Endothelial cell of umbilical vein (primary cell): ENCODE measurements at places on chromosomes 6 and 20. TPM values are rescaled to one million over a fixed set of nuclear protein-coding genes. Genes with fewer than 3 reads are reported as not detected.

- H3K27me3 ChIP-seq: no peaks in the 10 kb centered on the region
- H3K4me1 ChIP-seq: no peaks in the 10 kb centered on the region
- no peak for DNase-seq
- no peak overlapping the region for H3K27ac ChIP-seq
- H3K4me3 ChIP-seq: no peak overlapping the region
Observed at GRCh38 chr6:88365230-88365629, 199.1 kb upstream of the CNR1 start.

TDRD6 gene
- 0.05 TPM in 1 of 2 replicates, not detected in the other for total RNA-seq

METTL24 gene
- not detected in 2 replicates for total RNA-seq

NMBR gene
- not detected in 2 replicates for total RNA-seq

LIN28B gene
- not detected in 2 replicates for total RNA-seq

DNA sequence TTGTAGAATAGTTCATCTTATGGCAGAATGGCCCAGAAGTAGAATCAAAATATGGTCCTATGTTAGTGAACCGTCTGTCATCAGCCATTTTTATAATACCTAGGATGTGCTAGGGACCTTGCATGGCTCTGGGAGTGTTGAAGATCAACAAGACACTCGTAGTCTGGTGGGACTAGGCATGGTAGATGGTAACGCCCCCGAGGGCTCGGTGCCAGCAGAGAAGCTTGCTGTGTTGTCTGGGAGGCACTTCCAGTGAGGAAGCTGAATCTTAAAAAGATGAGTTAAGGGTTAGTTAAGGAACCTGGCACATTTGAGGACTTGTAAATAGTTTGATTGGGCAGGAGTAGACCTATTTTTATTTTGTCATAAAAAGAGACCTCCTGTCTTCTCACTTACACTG lies 82.4 kb downstream of the MAP3K4 start:
- no peaks in the 10 kb centered on the region for H3K36me3 ChIP-seq
- no peaks in the 10 kb centered on the region for H3K27me3 ChIP-seq
- DNase-seq: no peak
- no peak overlapping the region for H3K27ac ChIP-seq
- H3K4me3 ChIP-seq: no peak overlapping the region
- H3K4me1 ChIP-seq: no peaks in the 10 kb centered on the region

DNA sequence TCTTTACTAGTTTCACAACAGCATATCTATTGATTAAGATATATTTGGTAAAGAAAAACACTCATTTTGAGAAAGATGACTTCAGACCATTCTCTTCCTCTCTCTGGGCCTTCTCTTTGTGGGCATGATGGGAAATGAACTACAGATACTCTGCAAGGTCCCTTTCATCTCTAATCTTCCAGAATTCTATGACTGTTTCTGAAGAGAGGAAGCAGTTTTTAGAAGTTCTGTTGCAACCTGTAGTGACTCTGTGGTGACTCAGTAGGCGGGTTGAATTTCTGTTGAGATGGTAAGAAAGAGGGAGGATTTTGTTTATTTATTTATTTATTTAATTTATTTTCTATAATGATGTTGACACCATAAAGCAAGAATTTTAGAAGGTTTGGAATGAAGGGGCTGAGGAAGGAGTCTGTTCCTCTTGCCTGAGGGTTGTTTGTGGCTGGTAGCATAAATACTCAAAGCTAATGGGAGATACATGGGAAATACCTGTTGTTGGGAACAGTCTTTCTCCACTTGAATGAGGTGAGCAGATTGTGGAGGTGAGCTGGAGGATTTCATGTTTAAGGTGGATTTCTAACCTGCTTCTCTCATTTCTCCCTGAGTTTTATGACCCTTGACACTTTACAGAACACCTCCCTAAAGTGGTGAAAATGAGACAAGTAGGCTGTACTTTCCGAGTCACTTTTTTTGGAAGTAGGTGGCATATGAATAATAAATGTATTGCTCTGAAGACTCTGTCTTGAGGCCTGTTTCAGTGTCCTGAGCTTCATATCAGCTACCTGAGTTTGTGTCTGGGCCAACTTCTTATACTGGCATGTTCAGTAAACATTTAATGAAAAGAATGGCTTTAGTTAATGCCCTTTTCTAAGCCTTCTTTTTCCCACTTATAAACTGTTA lies 15.0 kb downstream of the ACSS2 start:
- H3K27ac ChIP-seq: no peak overlapping the region
- DNase-seq: no peak
- no peak overlapping the region for H3K4me3 ChIP-seq
- H3K4me1 ChIP-seq: peaks cover 3% of the 10 kb centered on the region
- no peaks in the 10 kb centered on the region for H3K36me3 ChIP-seq
- no peaks in the 10 kb centered on the region for H3K27me3 ChIP-seq

DNA sequence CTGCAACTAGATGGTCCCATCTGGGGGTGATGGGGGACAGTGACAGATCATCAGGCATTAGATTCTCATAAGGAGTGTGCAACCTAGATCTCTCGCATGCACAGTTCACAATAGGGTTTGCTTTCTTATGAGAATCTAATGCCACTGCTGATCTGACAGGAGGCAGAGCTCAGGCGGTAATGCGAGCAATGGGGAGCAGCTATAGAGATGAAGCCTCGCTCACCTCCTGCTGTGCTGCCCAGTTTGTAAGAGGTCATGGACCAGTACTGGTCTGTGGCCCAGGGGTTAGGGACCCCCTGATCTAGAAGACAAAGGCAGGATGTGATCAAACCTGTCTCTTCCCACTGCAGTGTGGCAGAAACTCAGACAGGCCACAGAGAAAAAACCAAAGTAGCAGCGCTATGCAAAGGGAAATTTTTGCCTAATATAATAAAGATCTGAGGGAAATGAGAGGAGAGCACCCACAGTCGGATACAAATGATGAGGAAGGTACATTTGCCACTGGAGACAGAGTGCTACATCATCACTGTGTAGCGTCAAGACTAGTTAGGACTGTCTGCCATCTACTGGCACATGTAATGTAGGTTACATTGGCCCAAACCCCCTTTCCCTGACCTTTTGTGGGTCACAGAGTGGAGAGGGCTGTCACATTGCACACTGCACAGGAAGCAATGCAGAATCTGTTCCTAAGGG lies 4.1 kb upstream of the LY86 start:
- no peaks in the 10 kb centered on the region for H3K27me3 ChIP-seq
- DNase-seq: no peak
- H3K27ac ChIP-seq: no peak overlapping the region
- no peaks in the 10 kb centered on the region for H3K4me1 ChIP-seq

GRCh38 chr6:39530201-39530759 lies 194.9 kb downstream of the KIF6 start:
- no peak overlapping the region for H3K27ac ChIP-seq
- no peaks in the 10 kb centered on the region for H3K4me1 ChIP-seq
- DNase-seq: no peak
- H3K4me3 ChIP-seq: no peak overlapping the region

- no peaks in the 10 kb centered on the region for H3K36me3 ChIP-seq
- H3K27me3 ChIP-seq: no peaks in the 10 kb centered on the region
- H3K27ac ChIP-seq: no peak overlapping the region
- H3K4me3 ChIP-seq: no peak overlapping the region
- H3K4me1 ChIP-seq: peaks cover 4% of the 10 kb centered on the region
Observed at GRCh38 chr6:74939151-74939708, 266.6 kb downstream of the COL12A1 start.

DNA sequence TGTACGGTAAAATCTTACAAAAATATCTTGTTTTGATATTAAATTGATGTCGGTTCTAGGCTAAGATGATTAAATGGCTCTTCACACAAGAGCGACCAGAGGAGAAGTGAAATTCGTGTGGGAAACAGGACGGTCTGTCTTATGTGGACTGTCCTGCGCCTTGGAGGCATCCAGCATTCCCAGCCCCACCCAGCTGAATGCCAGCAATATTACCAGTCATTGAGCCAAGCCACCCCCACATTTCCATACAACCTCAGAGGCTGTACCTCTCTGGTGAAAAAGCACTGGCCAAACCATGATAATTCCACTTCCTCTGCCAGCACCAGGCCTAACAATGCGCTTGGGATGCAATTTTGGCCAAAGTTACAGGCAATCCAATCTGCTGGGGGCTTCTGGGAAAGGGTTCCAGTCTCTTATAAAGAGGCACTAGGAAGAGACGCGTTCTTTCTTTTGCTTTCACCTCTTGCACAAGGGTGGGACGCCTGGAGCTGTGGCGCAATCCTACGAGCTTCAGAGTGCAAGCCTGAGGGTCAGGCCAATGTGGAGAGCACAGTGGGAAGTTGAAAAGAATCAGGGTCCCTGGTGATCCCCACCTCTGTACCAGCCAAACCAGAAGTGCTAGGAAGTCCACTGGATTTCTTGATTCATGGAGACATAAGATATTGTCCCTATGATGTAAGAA lies 213.1 kb downstream of the PREX1 start:
- no peaks in the 10 kb centered on the region for H3K4me1 ChIP-seq
- no peak overlapping the region for H3K4me3 ChIP-seq
- H3K36me3 ChIP-seq: no peaks in the 10 kb centered on the region
- peaks cover 4% of the 10 kb centered on the region for H3K27me3 ChIP-seq

DNA sequence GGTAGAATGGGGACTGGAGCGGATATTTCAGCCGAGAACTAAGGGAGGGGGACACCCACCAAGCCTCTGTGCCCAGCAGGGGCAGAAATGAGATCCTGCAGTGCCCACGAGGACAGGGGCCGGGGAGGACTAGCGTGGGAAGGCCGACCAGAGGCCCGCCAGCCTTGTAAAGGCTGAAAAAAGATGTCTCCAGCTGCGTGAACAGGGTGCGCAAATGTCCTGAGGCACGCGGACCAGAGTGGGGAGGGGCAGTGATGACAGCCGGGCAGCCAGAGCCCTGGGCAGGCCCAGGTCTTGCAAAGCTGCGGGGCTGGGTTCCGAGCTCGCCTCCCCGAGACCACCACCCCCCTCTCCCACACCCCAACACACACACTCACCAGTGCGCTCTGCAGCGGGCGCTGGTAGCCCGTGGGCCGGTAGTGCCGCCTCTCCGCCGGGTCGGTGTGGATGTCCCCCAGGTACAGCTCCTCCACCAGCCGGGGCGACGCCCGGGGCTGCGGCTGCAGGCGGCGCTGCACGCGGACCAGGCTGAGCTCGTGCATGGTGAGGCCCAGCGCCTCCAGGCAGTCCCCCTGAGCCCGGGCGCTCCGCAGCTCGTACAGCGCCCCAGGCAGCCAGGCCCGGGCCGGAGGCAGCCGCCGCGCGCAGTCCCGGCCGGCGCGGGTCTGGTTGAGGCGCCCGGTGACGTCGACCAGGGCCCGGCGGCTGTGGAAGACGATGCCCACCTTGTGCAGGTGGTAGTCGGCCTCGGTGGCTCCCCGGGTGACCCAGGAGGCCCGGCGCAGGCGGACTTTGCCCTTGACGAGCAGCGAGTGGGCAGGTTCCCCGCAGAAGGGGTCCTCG lies 48.2 kb downstream of the APCDD1L start:
- no peak overlapping the region for H3K4me3 ChIP-seq
- H3K27ac ChIP-seq: no peak overlapping the region
- no peaks in the 10 kb centered on the region for H3K36me3 ChIP-seq
- no peaks in the 10 kb centered on the region for H3K4me1 ChIP-seq

MICB gene
- 25.9 and 36.3 TPM in 2 replicates for total RNA-seq

DNA sequence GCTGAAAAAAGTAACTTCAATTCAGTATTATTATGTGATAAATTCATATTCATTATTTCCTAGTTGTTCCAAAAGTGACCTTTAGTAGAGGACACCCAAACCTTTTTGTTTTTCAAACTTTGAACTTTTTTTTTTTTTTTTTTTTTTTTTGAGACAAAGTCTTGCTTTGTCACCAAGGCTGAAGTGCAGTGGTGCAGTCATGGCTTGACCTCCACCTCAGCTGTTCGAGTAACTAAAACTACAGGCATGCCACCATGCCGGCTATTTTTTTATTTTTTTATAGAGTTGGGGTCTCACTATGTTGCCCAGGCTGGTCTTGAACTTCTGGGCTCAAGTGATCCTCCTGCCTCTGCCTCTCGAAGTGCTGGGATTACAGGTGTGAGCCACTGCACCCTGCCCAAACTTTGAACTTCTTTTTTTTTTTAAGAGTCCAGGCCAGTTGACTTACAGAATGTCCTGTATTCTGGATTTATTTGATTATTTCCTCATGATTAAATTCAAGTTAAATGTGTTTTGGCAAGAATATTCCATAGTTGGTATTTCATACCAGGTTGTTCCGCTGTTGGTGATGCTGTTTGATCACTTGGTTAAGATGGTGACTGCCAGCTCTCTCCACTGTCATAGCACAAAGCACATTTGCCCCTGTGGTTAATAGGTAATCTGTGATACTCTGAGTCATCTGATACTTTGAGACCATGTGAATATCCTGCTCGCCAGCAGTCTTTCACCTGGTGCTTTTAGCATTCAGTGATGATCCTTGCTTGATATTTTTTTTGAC lies 48.0 kb downstream of the VAPB start:
- H3K36me3 ChIP-seq: peaks cover 6% of the 10 kb centered on the region
- H3K27me3 ChIP-seq: no peaks in the 10 kb centered on the region
- no peak overlapping the region for H3K27ac ChIP-seq
- peaks cover 24% of the 10 kb centered on the region for H3K4me1 ChIP-seq

- H3K36me3 ChIP-seq: no peaks in the 10 kb centered on the region
- peaks cover 17% of the 10 kb centered on the region for H3K4me1 ChIP-seq
- peak overlapping the region; percentile 86 for H3K27ac ChIP-seq
- H3K27me3 ChIP-seq: no peaks in the 10 kb centered on the region
Observed at GRCh38 chr20:49914310-49915117, 815 bp downstream of the SPATA2 start.

- DNase-seq: no peak
- H3K27ac ChIP-seq: no peak overlapping the region
- H3K4me1 ChIP-seq: no peaks in the 10 kb centered on the region
Observed at GRCh38 chr6:85275338-85275985, 174.4 kb upstream of the NT5E start.

GRCh38 chr6:166707045-166707444 lies 80.0 kb upstream of the RPS6KA2 start:
- H3K4me3 ChIP-seq: no peak overlapping the region
- DNase-seq: peak; percentile 54
- no peaks in the 10 kb centered on the region for H3K4me1 ChIP-seq
- H3K27ac ChIP-seq: no peak overlapping the region
- peaks cover 8% of the 10 kb centered on the region for H3K27me3 ChIP-seq

- no peaks in the 10 kb centered on the region for H3K36me3 ChIP-seq
- no peak overlapping the region for H3K27ac ChIP-seq
- H3K27me3 ChIP-seq: peaks cover 21% of the 10 kb centered on the region
- DNase-seq: no peak
Observed at GRCh38 chr20:51091406-51092195, 68.7 kb upstream of the KCNG1 start.

DNA sequence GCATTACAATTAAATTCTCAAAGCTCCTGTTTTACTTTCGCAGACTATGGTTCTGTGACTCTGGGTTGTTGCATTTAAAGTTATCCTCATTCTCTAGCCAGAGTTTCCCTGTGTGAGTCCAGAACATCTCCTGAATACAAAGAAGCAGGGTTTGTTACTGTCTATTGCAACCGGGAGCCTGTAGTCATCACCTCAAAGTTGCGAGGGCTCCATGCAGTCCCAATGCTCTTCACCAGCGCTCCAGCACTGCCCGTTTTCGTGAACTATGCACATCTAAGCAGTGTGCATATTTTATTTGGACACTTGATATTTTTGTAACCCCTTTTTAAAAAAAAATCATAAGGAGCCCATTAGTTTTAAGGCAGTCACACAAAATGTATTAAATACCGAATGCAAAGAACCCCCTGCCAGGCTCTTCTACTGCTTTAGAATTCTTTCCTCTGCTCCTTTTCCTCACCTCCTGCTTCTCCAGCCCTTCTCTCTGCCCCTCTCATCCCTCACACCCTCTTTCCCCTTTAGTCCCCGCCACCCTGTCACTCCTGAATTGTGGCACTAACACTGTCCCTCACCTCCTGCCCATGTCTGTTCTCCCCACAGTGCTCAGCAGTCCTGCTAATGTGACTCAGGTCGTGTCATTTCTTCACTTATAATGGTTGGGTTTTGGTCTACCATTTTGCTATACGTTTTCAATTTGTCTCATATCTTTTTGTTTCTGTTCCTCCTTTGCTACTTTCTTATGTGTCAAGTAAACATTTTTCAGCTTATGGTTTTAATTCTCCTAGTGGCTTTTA lies 1.1 kb upstream of the HLA-C start:
- DNase-seq: no peak
- no peaks in the 10 kb centered on the region for H3K36me3 ChIP-seq
- H3K27ac ChIP-seq: no peak overlapping the region
- H3K4me1 ChIP-seq: peaks cover 4% of the 10 kb centered on the region
